Activated naive CD8-positive, alpha-beta T cell treated with anti-CD3 and anti-CD28 coated beads for 36 hours (primary cell): ENCODE measurements at places on chromosomes 1 and 21.
A peak's percentile ranks its signal among the peaks of the same experiment; 100 is the strongest.

DNA sequence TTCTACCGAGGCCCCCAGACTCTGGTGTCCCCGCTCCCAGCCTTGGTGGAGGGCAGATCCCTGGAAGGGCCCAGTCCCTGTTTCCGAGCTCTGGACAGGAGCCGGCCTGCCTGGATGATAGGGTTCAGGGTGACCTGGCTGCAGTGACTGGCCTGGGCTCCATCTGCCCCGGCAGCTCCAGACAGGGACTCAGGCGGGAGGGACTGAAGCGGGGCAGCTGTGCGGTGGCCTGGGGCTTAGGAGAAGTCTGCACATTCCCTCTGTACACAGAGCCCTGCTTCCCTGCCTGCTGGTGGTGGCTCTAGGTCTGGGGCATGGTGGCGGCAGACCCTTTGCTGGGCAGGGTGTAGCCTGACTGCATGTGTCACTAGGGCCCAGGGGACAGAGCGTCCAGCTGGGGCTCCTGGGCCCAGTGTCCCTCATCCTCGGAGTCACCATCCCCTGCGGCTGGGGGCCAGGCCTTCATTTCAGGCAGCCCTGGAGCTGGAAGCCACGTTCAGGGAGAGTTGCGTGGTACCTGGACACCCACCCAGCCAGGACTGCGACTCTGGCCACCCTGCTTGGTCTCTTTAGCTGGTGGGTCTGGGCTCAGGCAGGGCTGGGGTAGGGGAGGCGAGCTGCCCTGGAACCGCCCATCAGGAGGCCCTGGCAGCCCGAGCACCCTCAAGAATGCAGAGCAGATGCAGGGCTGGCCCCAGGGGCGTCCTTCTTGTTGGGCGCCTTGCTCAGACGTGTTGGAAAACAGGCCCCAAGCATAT, 9.6 kb downstream of the ARHGEF16 start:
- no peak for DNase-seq

DNA sequence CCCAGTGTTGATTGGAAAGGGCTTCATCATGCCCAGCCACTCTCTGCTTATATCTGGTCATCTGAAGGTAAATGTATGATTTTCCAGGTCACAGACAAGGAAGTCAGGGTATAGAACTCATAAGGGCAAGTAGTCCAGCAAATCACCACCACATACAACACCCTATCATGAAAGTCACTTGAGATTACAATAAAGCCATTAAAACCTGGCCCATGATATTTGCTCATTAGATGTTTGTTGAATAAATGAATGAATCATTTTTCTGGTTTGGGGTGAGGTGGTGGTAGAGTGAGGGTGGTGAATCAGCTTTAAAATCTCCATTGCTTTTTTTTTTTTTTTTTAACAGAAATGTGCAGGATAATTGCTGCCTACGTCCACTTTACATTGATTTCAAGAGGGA, 91.9 kb downstream of the TGFB2 start:
- no peak for DNase-seq

DNA sequence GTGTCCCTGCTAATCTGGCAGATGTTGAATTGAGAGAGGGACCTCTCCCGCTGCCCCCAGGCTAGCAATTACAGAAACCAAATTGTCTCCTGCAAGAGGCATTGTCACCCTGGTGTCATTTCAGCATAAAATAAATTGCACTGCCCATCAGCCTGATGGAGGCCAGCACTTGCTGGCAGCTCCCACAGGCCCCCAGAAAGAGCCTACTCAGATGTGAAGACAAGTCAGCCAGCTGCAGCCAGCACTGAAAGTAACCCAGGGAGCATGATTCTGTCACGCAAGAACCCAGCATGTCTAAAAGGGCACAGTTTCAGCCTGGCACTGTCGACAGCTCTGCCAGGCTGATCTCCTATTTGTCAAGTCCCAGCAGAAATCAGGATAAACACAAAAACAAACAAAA, 110.3 kb upstream of the CTTNBP2NL start:
- no peak for DNase-seq

- no peak for DNase-seq
Measured at GRCh38 chr1:44050261-44050660, 19.0 kb upstream of the SLC6A9 start.

DNA sequence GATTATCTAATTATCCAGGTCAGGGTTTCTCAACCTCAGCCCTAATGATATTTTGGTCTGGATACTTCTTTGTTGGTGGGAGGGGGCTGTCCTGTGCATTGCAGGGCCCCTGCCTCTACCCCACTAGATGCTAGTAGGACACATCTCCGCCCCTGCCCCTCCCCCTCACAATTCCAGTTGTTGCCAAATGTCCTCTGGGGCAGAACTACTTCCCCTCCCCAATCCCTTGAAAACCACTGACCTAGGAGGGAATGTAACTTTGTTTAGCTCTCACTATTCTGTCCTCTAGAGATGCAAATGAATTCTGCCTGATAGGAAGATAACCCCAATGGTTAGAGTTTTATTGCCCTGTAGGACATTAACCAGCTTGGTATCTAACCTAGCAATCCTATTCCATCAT, 8.1 kb downstream of the CACNA1S start:
- no peak for DNase-seq

- DNase-seq = peak; percentile 87
Measured at GRCh38 chr1:167803358-167804207, 81.8 kb downstream of the MPZL1 start.

- no peak for DNase-seq
Measured at GRCh38 chr21:30081506-30081905, 85.1 kb downstream of the CLDN17 start.
